ENCODE measurements at places on chromosomes 11 and 22. TPM values are rescaled to one million over a fixed set of nuclear protein-coding genes. Genes with fewer than 3 reads are reported as not detected.

Gene TRIM49
- not detected for total RNA-seq

Gene UBQLNL
- total RNA-seq, result 0.69 TPM

Gene LMF2
- total RNA-seq, result 77.9 TPM

Gene PANX3
- not detected for total RNA-seq

DNA sequence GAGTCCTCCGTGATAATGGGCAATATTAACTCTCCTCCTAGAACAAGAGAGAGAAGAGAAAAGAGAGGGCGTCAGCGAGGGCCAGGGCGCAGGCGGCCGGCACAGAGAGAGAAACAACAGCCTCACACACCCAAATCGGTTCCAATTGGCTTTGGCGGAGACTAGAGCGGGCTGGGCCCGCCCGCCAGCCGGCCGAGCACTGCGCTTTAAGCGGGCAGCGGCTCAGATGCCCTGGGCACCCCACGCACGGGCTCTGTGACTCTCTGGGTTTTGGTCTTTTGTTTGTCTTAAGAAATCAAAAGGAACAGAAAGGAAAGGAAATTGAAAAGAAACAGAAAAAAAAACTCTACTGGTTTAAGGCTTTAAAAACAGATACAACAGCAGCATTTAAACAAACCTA, 17.0 kb downstream of the SLC22A12 start:
- H3K4me3 ChIP-seq, result no peak overlapping the region
- H3K4me1 ChIP-seq, result no peaks in the 10 kb centered on the region
- no peak overlapping the region for H3K27ac ChIP-seq
- H3K36me3 ChIP-seq, result no peaks in the 10 kb centered on the region
- DNase-seq, result peak; percentile 36

DNA sequence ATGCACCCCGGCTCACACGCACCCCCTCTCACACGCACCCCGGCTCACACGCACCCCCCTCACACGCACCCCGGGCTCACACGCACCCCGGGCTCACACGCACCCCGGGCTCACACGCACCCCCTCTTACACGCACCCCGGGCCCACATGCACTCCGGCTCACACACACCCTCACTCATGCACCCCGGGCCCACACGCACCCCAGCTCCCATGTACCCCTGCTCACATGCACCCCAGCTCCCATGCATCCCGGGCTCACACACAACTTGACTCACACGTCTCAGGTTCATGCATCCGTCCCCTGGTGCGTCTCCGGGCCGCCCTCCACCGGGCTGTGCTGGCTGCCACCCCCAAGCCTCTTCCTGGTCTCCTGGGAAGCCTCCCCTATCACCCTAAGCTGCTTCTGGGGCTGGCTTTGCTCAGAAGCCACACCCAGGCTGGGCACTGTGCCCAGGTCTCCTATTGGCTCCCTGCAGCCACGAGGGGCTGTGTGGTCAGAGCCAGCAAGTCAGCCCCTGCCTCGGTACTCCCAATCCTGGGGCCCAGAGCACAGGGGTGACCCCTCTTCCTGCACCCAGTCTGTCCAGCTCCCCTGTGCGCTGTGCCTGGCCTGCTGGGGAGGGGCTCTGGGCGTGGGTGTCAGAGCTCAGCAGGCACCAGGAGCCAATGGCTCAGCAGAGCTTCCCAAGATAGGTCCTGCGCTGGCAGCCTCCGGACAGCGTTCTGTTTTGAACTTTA, 16.9 kb downstream of the TSPAN4 start:
- peak; percentile 59 for DNase-seq
- no peaks in the 10 kb centered on the region for H3K4me1 ChIP-seq
- no peaks in the 10 kb centered on the region for H3K36me3 ChIP-seq

DNA sequence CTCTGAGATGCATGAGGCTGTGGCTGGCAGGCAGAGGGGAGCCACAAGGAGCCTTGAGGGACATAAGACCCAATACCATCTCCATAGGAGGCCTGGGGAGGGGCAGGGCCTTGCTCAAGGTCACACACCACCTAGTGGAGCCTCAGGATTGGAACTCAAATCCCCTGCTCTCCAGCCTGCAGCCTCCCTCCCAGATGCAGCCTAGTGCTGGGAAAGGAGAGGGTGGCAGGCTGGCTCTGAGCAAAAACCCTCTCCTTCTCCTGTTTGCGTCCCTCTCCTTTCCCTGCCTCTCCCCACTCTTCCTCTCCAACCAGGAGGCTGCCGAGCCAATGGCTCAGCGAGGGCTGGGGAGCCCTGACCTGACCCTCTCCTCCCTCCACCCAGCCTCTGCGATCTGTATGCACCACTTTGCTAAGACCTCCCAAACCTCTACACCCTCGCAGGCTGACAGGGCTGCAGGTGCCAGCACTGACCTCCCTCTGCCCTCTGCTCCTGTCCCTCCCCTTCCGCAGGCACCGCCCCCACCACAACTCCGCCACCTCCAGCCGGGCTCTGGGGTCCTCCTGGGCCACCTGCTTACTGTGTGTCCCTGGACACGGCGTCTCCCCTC, 14.7 kb downstream of the IGLL1 start:
- H3K27ac ChIP-seq, result no peak overlapping the region
- peaks cover 6% of the 10 kb centered on the region for H3K4me1 ChIP-seq
- peak; percentile 41 for DNase-seq
- H3K27me3 ChIP-seq, result no peaks in the 10 kb centered on the region
- H3K36me3 ChIP-seq, result no peaks in the 10 kb centered on the region

DNA sequence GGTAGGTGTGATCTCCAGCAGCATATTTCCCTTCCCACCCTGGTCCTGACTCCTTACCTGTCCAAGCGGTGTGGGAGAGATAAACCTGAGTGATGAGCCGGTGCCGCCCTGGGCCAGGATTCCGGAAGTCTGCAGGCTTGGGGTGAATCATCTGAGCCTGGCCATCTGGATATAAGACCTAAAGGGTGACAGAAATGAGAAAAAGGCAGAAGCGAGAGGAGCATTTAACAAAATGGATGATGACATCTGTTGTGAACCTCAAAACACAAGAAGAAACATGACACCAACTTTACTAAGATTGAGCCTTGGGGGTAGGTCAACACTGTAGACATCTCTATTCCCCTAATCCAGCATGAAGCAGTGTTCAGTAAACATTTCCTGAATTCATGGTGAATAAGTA, 62.8 kb downstream of the AAMDC start:
- no peak for DNase-seq
- H3K36me3 ChIP-seq, result no peaks in the 10 kb centered on the region
- no peak overlapping the region for H3K27ac ChIP-seq
- no peak overlapping the region for H3K4me3 ChIP-seq
- no peaks in the 10 kb centered on the region for H3K4me1 ChIP-seq
